ENCODE measurements at places on chromosomes 5 and 9.

DNA sequence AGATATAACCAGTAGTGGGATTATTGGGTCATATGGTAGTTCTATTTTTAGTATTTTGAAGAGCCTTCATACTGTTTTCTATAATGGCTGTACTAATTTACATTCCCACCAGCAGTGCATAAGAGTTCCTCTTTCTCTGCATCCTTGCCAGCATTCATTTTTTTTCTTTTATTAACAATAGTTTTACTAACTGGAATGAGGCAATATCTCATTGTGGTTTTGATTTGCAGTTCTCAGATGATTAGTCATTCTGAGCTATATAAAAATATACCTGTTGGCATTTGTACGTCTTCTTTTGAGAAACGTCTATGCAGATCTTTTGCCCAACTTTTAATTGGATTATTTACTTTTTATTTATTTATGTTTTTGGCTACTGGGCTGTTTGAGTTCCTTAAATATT is 1579.3 kb upstream of the CDH6 start:
- no peak for DNase-seq

DNA sequence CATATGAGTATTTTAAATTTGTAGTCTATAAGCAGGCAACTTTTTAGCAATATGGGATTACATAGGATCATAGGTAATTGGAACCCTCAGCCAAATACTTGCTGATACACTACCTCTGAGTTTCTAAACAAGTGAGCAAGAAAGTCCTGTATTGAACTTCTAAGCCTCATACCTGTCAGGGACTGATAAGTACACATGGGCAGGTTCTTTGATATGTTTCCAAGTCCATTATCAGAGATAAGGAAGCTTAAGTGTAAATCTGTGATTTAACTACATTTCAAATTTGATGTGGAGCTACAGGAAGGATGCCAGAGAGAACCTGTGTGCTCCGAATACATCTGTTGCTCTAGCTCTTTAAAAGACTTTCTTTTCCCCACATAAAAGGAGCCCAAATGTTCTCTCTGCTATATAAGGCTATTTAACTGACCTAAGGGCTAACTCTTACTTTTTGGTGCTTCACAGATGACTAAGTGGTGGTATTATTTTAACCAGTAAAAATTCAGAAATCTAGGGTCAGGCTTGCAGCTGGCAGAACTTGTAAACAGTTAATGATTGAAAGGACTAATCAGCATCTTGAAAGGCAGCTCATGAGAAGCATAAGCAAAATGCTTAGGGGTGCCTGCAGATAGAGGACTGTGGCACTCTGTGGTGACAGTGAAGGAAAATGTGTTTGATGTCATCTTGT is 228.6 kb downstream of the NR3C1 start:
- DNase-seq = no peak

DNA sequence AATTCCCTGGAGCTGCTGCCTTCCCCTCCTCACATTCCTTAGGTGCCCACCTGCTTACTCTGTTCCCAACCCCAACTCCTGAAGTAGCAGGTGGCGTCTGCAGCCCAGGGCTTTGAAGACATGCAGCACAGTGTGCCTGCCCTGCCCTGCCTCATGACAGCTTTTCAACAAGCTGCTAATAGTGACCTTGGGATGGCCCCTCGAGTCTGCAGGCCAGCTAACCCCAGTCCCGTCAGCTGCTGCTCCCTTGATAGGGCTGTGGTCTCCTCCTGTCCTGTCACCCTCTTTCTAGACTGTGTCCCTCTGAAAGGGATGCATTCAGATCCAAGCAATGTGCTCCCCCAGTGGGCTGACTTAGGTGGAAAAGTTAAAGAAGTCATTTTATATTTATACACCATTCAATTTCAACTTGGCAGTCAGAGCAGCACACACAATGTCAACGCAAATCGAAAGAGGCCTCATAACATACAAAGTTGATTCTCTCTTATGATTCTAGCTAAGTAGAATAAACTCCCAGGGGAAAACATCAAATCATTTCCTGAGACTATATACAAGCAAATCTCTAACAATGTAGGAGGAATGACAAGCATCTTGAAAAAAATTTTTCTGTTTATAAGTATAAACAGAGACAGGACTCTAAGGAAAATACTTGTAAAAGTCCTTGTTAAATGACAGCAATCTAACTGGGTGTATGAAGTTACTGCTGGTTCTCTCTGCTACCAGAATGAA is 37.9 kb downstream of the ADRB2 start:
- no peak for DNase-seq

DNA sequence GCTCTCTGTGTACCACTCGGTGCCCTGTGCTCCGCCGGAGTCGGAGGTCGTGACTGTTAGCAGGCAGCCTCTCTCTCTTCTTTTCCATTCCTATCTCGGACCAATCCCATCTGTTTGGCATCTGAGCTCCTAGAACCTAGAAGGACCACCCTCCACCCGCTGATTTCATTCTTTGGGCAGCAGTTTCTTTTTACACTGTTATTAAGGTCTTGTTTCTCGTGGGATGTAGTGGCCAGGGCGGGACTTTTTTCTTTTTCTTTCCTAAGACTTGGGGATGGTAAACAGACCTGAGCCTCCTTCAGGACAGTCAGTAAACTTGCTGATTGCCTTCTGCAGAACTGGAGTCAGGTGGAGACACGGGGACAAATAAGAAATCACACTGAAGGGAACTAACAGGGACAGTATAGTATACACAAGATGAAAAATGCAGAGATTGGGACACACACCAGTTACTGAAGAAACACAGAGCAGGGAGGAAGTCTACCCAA is 500 bp downstream of the URM1 start:
- no peak for DNase-seq

- no peak for DNase-seq
Observed at GRCh38 chr5:128262911-128263310, 179.3 kb downstream of the SLC12A2 start.

DNA sequence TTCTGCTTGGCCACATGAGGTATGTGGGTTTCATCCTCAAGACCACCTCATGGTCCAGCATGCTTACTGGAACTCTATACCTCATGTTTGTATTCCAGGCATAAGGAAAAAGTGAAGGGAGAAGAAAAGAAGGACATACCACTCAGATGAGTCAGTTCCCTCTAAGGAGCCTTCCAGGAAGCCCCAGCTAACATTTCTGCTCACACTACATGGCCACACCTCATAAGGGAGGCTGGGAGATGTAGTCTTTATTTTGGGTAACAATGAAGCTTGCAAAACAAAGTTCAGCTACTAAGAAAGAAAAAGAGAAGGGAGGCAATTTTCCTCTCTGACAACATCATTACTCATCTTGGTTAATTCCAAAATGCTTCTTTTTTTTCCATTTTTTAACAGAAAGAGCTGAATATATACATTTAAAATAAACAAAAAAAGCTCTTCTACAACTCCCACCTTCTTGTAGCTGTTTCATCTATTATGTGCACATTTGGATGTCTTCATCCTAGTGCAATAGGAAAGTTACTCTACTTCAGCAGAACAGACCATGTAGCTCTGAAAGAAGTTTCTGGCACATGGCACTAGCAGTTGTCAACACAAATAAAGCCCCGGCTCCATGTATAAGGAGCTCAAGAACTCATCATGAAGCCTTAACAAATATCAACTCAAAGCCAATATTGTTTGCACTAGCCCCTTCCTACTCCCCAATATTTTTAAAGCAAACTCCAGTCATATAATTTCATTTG is 123.6 kb upstream of the CCDC112 start:
- DNase-seq = no peak

GRCh38 chr9:35116539-35116897 is 856 bp upstream of the ATOSB start:
- no peak for DNase-seq

GRCh38 chr9:13278368-13279246 is 885 bp downstream of the MPDZ start:
- DNase-seq = no peak

GRCh38 chr5:125912028-125912427 is 511.2 kb upstream of the GRAMD2B start:
- DNase-seq = no peak

GRCh38 chr9:134477927-134478326 is 151.7 kb downstream of the RXRA start:
- no peak for DNase-seq

- no peak for DNase-seq
Observed at GRCh38 chr9:4073371-4073770, 226.5 kb downstream of the GLIS3 start.

DNA sequence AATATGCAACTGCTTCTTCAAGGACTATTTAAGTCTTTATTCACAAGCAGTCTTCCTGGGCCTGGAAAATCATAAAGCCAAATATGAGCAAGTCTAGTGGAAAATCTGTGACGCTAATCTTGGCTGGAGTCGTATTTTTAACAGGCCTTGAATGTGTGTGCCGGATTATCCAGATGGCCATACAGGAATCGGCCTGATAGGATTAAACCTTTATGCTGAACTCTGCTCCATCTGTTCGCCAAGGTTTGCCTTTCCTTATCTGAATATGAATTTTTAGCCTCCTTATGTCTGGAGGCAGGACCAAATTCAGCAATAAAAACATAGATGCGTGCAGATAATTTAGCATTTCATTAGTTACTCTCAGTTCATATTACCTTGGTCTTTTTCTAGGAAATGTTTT is 294.5 kb downstream of the EBF1 start:
- no peak for DNase-seq

DNA sequence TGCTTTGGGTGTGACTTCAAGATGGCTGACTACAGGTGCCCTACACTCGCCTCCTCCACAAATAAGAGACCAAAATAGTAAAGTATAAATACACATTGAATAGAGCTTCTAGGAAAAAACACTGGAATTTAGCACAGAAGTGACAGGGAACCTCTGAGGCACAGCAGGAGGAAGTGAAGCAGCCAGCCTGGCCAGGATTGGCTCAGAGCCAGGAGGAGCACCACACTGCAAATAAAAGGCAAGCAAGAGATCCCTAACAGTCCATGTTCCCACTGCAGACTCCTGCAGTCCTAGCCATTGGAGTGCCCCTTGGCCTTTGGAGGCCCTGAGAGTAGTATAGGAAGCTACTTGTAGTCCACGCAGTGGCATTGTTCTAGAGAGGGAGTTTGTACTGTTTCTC is 186.7 kb upstream of the TLX3 start:
- DNase-seq = no peak

- DNase-seq = no peak
Observed at GRCh38 chr5:109060378-109061025, 312.8 kb downstream of the FER start.

- DNase-seq = no peak
Observed at GRCh38 chr9:80789831-80790230, 899.5 kb downstream of the TLE1 start.

GRCh38 chr9:137150617-137151457 is 11.9 kb downstream of the GRIN1 start:
- peak; percentile 85 for DNase-seq

DNA sequence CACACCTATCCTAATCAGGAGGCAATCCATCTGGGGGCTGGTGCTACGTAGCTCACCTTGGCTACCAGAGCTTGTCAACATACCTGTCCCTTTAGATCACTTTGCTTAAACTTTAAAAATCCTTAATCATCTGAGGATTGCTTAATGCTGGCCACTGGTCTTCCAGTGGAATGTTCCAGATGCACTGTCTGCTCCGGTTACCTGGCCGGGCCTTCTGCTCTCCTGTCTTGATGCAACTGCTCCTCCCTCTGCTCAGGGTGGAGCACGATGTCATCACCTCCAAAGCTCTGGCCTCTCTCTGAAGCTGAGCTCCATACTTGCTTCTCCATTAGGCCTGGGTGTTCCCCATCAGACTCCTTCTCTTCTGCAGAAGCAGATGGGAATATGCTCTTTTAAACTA is 106.5 kb upstream of the OTULINL start:
- DNase-seq = no peak

DNA sequence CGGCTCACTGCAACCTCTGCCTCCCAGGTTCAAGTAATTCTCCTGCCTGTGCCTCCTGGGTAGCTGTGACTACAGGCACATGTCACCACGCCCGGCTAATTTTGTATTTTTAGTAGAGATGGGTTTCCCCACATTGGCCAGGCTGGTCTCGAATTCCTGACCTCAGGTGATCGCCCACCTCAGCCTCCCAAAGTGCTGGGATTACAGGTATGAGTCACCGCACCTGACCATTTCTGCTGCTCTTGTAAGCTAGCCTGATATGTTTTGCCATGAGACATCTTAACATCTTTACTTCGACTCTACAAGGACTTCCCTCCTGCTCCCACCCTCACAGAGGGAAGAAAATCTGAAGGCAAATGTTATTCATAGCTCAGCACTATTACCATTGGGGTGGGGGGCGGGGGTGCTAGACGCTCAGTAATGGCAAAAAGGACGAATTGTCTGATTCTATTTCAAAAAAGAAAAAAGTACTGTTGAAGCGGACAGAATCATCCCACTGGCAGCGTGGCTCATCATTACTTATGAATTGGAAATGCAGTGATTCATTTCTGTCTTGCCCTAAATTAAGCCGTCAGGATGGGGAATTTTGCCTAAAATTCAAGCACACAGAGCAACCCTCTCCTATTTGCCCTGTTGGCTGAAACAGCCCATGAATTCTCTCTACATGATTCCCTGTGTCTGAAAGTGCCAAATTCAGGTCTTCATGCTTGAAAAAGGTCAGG is 46.4 kb upstream of the WWC1 start:
- no peak for DNase-seq

DNA sequence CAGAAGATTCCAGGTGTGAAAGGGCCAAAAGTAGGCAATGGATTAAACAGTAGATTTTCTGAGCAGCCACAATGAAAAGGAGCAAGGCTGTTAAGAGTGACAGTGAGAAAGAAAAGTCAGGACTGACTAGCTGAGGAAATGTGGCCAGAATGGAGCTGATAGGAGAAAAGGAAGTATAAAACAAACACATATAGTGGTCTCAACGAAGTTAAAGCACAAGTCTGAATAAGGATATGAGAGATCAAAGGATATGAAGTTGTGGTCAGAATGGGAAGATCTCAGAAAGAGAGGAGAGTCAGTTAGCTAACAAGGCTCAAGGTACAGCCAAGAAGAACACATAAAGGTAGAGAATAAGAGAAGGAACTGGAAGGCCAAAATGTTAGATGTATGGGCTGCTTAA is 39.9 kb downstream of the FNIP1 start:
- no peak for DNase-seq
